ENCODE measurements at places on chromosomes 2 and 18.
A peak's percentile ranks its signal among the peaks of the same experiment; 100 is the strongest.

DNA sequence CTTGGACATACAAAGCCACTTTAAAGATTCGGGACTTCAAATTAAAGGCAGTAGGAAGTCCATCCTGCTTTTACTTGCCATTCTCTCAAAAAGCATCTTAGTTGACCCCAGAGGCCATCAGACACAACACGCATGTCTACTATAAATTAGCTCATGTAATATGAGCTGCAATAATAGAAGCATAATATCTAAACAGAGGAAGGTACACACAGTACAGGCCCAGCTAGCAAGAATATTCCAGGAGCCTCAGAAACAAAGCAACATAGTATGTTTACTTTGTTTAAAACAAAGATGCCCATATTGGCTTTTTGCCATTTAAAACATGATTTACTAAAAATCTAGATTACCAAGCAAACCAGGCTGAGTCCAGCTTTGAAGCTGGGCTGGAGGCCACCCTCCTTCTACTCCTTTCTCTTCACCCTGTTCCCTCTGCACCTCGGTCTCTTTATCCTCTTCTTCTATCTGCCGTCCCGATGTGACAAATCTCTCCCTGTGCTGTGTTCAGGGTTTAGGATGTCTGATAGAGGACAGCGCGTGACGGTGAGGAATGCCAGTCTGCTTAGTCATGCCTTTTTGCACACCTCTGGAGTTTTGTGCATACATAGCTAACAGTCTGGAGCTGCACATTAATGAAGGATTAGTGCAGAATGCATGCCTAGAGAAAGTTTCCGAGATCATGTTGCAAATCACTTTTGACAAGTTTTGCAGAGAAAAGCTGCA is 28.2 kb downstream of the DTNA start:
- H3K36me3 ChIP-seq, result no peaks in the 10 kb centered on the region
- peaks cover 9% of the 10 kb centered on the region for H3K4me1 ChIP-seq
- H3K27ac ChIP-seq, result no peak overlapping the region
- no peaks in the 10 kb centered on the region for H3K27me3 ChIP-seq
- no peak overlapping the region for H3K4me3 ChIP-seq

DNA sequence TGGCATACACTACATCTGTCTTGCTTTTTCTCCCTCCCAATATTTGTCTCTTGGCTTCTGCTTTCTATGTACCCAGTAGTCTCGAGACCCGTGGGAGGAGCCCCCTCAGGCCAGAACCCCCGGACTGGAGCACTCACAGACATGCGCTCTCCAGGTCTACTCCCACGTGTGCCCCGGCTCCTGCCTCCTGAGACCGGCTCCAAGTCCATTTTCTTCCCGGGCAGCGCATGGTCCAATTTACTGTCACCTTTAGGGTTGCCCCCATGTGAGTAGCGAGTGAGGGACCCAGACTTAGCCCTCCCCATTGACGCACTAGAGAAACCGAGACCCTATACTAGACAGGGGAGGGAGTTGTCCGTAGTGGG is 11.8 kb upstream of the TEX51 start:
- H3K27me3 ChIP-seq, result no peaks in the 10 kb centered on the region
- H3K4me1 ChIP-seq, result peaks cover 5% of the 10 kb centered on the region
- no peaks in the 10 kb centered on the region for H3K36me3 ChIP-seq
- H3K27ac ChIP-seq, result no peak overlapping the region
- no peak for DNase-seq

DNA sequence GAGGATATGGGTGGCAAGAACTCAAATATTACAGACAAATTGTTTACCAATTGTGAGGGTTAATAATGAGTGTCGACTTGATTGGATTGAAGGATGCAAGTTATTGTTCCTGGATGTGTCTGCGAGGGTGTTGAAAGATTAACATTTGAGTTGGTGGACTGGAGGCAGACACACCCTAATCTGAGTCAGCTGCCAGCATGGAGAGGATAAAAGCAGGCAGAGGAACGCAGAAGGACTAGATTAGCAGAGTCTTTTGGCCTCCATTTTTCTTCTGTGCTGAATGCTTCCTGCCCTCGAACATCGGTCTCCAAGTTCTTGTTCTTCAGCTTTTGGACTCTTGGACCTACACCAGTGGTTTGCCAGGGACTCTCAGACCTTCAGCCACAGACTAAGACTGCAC is 1503.7 kb downstream of the LRP1B start:
- H3K4me3 ChIP-seq, result no peak overlapping the region
- H3K36me3 ChIP-seq, result no peaks in the 10 kb centered on the region
- no peaks in the 10 kb centered on the region for H3K27me3 ChIP-seq

- no peak overlapping the region for H3K27ac ChIP-seq
- H3K27me3 ChIP-seq, result no peaks in the 10 kb centered on the region
- no peak for DNase-seq
- no peaks in the 10 kb centered on the region for H3K36me3 ChIP-seq
Measured at GRCh38 chr2:19540739-19541525, 182.5 kb upstream of the OSR1 start.

- no peaks in the 10 kb centered on the region for H3K4me1 ChIP-seq
- no peaks in the 10 kb centered on the region for H3K36me3 ChIP-seq
- DNase-seq, result no peak
- H3K27ac ChIP-seq, result no peak overlapping the region
- no peak overlapping the region for H3K4me3 ChIP-seq
Measured at GRCh38 chr2:205407984-205408383, 274.3 kb upstream of the NRP2 start.

- no peak for DNase-seq
- H3K36me3 ChIP-seq, result peaks cover 6% of the 10 kb centered on the region
- H3K27ac ChIP-seq, result no peak overlapping the region
- H3K4me1 ChIP-seq, result peaks cover 3% of the 10 kb centered on the region
- H3K4me3 ChIP-seq, result no peak overlapping the region
Measured at GRCh38 chr18:36176711-36177110, 10.6 kb upstream of the MOCOS start.

GRCh38 chr2:65050931-65051330 is 5.3 kb upstream of the CEP68 start:
- peaks cover 13% of the 10 kb centered on the region for H3K4me1 ChIP-seq
- no peak overlapping the region for H3K27ac ChIP-seq
- H3K27me3 ChIP-seq, result no peaks in the 10 kb centered on the region
- H3K4me3 ChIP-seq, result no peak overlapping the region

DNA sequence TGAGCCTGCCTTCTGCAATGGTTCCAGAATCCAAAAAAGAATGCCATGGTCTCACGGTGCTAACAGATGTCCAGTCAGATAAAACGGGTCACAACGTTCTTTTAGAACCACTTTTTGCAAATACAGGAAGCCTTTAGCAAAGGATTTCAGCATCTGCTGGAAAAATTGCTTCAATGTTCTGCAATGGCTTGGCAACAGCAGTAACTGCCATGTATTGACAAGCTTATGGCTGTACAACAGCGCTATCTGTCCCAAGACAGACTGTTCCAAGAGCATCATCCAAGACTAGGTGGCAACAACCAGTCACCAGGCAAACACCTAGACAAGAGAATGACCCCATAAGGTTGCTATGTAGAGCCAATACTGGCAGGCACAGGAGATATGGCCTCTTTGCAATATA is 37.6 kb upstream of the RIOK3 start:
- DNase-seq, result no peak
- peaks cover 4% of the 10 kb centered on the region for H3K4me1 ChIP-seq
- no peaks in the 10 kb centered on the region for H3K27me3 ChIP-seq
- H3K4me3 ChIP-seq, result no peak overlapping the region
- H3K27ac ChIP-seq, result no peak overlapping the region
- H3K36me3 ChIP-seq, result peaks cover 2% of the 10 kb centered on the region

DNA sequence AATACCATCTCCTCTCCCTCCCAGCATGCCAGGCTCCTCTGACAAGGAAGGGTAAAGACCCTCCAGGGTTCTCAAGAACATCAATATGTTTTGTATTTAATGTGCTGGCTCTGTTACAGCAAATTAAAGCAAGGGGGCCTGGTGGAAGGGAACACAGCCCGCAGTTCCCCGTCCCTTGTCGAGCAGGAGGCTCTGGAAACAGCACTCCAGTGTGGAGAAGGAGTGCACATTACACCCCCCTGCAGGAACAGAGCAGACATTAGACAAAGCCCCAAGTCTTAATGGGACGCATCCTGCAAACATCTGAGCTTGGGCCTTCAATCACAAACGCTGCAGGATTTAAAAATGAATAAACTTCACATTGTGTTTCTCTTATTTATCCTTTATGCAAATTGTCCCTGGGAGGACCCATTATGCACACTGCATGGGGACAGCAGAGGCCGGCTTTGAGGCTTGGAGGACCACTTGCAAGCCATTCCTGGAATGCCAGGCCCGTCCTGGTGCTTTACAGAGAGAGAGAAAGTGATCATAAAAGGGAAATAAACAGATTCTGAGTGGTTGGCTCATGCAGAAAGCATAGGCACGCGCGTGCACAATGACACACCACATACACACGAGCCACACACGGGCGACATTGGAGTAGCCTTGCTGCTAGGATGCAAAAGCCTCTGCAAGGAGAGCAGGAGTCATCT is 328.7 kb downstream of the SMAD2 start:
- no peaks in the 10 kb centered on the region for H3K4me1 ChIP-seq
- DNase-seq, result no peak
- no peak overlapping the region for H3K27ac ChIP-seq

DNA sequence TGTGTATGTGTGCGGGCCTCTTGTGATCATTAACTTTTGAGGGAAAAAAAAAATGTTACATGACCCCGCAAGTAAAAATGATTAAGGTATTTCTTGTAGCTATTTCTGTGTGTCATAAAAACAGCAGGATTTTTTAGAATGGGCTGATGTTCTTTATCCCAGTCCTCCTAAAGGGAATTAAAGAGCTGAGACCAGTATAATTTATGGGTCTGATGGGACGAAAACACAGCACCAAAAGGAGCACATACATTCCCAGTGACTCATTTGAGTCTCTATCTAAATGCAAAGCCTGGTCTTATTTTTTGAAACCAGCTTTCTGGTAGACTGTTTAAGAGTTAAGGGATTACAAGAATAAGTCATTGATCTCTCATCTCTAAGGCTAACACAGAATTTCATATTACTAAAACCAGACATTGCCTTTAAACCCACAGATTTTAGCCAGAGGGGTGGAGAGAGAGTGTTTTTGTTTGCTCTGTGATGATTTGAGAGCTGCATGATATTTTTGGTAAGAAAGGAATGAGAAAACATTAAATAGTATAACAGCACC is 342.3 kb upstream of the EPHA4 start:
- H3K27ac ChIP-seq, result no peak overlapping the region
- H3K4me1 ChIP-seq, result peaks cover 25% of the 10 kb centered on the region
- H3K36me3 ChIP-seq, result no peaks in the 10 kb centered on the region
- DNase-seq, result no peak
- H3K27me3 ChIP-seq, result no peaks in the 10 kb centered on the region
- H3K4me3 ChIP-seq, result no peak overlapping the region

DNA sequence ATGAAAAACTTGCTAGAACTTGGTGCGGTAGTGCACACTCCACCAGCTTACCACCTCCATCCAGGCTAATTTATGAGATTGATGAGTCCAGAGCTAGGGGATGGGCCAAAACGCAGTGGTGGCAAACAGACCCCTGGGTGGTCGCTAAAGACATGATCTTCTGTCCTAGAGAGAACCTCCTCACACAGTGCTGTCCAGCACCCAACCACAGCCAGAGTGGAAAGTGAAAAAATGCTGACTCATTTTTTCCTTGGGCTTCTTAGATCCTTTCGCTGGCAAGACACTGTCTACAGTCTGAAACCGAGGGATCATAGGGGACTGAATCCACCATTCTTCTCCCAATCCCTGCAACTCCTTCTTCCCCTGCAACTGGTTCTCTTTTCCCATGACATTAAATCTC is 4.1 kb downstream of the ANTXR1 start:
- peak overlapping the region; percentile 22 for H3K4me3 ChIP-seq
- no peak for DNase-seq
- no peak overlapping the region for H3K27ac ChIP-seq
- peaks cover 21% of the 10 kb centered on the region for H3K27me3 ChIP-seq
- H3K36me3 ChIP-seq, result peaks cover 4% of the 10 kb centered on the region

GRCh38 chr2:39737661-39738060 is 41.4 kb downstream of the THUMPD2 start:
- H3K4me1 ChIP-seq, result peaks cover 9% of the 10 kb centered on the region
- peak overlapping the region; percentile 22 for H3K27ac ChIP-seq
- H3K36me3 ChIP-seq, result peaks cover 29% of the 10 kb centered on the region
- no peaks in the 10 kb centered on the region for H3K27me3 ChIP-seq
- no peak for DNase-seq

DNA sequence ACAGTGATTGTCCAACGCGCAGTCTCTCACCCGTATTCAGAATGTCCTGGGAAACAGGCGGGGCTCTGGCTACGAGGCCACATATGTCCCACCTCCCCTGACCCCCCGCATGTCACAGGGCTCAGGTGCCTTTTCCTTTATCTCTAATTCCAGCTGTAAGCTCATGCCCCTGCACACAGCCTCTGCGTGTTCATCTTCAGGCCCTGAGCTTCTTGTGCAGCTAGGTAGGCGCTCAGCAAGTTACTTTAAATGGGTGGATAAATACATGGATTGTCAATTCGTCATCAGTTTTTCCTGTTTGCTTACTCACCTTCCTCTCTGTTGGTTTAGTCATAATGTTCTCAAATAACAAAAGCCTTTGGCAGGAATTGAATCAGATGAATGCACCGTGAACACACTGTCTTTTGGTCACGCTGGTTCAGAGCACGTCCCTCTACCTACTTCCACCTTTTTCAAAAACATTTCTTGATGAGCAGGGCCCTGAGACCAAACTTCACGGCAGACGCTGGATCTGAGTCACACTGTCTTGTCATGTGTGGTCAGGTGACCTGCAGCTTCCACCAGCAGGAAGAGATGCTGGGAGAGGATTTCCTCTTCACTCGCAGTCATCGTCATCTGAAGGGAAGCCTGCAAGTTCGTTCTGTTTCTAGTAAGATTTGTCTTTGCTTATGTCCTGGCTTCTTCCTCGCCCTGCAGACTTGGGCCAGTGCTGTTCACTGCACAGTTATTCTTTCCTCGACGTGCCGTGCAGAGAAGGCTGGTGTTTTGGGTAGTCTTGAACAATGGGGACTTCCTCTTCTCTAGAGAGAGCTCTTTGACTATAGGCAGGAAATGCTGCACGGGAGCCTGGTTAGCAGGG is 138.1 kb downstream of the PTGR3 start:
- DNase-seq, result no peak
- H3K27ac ChIP-seq, result peak overlapping the region; percentile 58
- peaks cover 3% of the 10 kb centered on the region for H3K36me3 ChIP-seq
- no peak overlapping the region for H3K4me3 ChIP-seq

- no peaks in the 10 kb centered on the region for H3K27me3 ChIP-seq
- H3K27ac ChIP-seq, result no peak overlapping the region
- DNase-seq, result no peak
- peaks cover 13% of the 10 kb centered on the region for H3K4me1 ChIP-seq
- H3K36me3 ChIP-seq, result peaks cover 33% of the 10 kb centered on the region
Measured at GRCh38 chr18:62732617-62733016, 17.3 kb downstream of the PHLPP1 start.

- no peak overlapping the region for H3K27ac ChIP-seq
- H3K4me1 ChIP-seq, result no peaks in the 10 kb centered on the region
- no peak overlapping the region for H3K4me3 ChIP-seq
- no peaks in the 10 kb centered on the region for H3K27me3 ChIP-seq
- no peaks in the 10 kb centered on the region for H3K36me3 ChIP-seq
- DNase-seq, result no peak
Measured at GRCh38 chr18:42310956-42311355, 355.9 kb downstream of the PIK3C3 start.

GRCh38 chr18:79930020-79930642 is 21.3 kb downstream of the SLC66A2 start:
- DNase-seq, result no peak
- H3K27ac ChIP-seq, result no peak overlapping the region
- peaks cover 15% of the 10 kb centered on the region for H3K4me1 ChIP-seq
- no peak overlapping the region for H3K4me3 ChIP-seq
- peaks cover 62% of the 10 kb centered on the region for H3K36me3 ChIP-seq

- H3K4me1 ChIP-seq, result peaks cover 58% of the 10 kb centered on the region
- H3K27ac ChIP-seq, result peak overlapping the region; percentile 53
- no peak for DNase-seq
Measured at GRCh38 chr18:31243740-31244512, 74.0 kb upstream of the DSG1 start.

All from neural crest cell (in vitro differentiated cells).